ENCODE measurements at places on chromosomes 3 and 15.

GRCh38 chr3:117844676-117845075 is 1135.1 kb downstream of the TUSC7 start:
- DNase-seq: no peak

- no peak for DNase-seq
Observed at GRCh38 chr3:197371591-197372046, 73.2 kb upstream of the DLG1 start.

GRCh38 chr15:93265111-93265556 is 176.1 kb upstream of the RGMA start:
- no peak for DNase-seq

DNA sequence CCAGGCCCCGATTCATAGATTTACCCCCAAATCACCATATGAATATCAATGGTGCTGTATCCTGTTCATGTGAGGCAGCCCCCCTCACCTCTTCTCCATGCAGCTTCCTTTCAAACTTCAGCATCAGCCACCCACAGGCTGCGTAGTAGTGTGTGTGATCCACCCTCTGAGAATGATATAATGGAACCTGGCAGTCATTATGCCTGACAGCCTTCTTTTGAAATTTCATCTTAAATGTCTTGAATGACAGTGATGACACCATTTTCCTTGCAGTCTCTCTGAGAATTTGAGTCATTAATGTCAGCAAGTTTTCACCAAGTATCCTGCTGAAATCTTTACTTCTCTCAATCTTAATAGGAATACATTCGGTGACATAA is 3.5 kb upstream of the CLRN1 start:
- DNase-seq: peak; percentile 32

- DNase-seq: no peak
Observed at GRCh38 chr3:46202535-46202934, 5.6 kb downstream of the CCR1 start.

GRCh38 chr15:96365781-96366525 is 35.5 kb downstream of the NR2F2 start:
- no peak for DNase-seq

DNA sequence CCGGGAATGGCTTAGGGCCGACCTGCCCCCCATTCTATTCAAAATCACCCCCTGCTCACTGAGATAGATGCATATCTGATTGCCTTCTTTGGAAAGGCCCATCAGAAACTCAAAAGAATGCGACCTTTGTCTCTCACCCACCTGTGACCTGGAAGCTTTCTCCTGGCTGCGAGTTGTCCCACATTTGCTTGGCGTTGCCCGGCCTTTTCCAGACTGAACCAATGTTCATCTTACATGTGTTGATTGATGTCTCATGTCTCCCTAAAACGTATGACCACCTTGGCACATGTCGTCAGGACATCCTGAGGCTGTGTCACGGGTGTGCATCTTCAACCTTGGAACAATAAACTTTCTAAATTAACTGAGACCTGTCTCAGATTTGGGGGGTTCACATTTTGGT is 3.4 kb upstream of the MUC20 start:
- DNase-seq: no peak

DNA sequence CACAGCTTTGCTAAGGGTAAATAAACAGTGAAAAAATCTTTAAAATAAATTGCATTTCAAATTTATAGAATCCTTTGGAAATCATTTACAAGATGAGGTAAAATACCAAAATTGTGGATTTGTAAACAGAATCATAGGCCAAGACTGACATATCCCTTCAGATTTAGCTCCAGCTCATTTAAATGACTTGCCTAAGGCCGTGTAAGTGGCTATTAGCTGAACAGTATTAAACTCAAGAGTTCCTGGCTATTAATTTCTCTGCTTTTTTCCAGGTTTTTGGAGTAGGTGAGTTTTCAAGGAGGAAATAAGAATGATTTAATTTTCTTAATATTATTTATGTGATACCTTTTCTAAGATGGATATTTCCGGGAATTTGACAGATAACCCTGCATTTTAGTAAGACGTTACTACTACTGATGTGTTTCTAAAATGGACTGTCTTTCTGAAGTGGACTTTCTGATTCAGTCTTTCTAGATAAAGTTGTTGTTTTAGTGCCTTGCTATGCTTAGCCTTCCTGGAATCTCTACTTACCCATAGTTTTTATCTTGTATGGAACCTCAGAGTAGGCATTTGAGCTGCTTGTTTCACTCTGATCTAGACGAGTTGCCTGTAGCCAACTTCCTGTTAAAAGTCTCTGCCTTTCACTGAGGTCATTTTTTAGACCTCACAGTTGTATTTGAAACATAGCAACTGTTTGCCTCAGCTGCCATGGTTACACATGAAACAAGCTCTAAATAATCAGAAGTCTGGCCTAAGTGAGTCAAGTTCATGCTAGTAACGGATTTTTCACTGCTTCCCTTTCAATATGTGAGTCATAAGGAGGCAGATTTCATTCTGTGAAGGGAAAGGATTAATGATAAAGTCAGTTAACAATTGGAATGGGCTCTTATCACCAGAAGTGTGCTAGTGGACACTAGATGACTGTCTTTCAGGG is 127.0 kb downstream of the KLHL25 start:
- peak; percentile 63 for DNase-seq

DNA sequence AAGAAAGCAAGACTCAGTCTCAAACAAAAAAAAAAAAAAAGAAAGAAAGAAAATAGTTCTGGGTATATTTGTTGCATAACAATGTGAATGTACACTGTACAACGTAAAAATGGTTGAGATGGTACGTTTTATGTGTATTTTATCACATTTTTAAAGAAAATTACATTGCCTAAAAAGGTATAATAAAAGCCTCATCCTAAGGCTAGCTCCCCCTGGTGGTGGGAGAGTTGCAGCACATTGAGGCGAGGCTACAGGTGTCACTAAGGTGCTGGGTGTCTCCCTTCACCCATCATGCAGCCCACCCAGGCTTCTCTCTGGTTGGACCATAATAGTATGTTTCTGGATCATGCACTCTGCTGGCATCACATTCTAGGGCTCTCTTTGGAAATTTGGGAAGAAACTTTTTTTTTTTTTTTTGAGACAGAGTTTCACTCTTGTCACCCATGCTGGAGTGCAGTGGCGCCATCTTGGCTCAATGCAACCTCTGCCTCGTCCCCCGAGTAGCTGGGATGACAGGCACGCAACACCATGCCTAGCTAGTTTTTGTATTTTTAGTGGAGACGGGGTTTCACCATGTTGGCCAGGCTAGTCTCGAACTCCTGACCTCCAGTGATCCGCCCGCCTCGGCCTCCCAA is 12.4 kb upstream of the RAB11A start:
- peak; percentile 86 for DNase-seq

GRCh38 chr3:46031747-46032146 is 4.5 kb upstream of the XCR1 start:
- DNase-seq: no peak

GRCh38 chr3:24259901-24260512 is 234.6 kb downstream of the THRB start:
- DNase-seq: no peak

DNA sequence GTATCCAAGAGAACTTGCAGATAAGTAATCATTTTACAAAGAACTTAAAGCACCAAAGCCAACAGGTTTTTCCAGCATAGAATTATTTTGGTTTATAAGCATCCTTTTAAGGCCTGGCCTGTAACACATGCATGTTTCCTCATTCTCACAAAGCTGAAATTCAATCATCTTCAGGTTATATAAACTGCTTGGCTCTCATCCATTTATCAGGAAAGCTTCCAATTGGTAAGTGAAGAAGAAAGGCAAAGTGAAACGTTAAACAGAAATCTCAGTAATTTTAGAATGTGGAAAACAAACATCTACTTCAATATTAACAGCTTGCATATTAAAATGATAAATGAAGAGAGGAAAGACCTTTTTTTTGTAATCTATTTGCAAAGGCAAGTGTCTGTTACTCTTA is 1.6 kb downstream of the SERP1 start:
- DNase-seq: no peak

- DNase-seq: no peak
Observed at GRCh38 chr15:56892659-56893363, 25.6 kb upstream of the TCF12 start.

DNA sequence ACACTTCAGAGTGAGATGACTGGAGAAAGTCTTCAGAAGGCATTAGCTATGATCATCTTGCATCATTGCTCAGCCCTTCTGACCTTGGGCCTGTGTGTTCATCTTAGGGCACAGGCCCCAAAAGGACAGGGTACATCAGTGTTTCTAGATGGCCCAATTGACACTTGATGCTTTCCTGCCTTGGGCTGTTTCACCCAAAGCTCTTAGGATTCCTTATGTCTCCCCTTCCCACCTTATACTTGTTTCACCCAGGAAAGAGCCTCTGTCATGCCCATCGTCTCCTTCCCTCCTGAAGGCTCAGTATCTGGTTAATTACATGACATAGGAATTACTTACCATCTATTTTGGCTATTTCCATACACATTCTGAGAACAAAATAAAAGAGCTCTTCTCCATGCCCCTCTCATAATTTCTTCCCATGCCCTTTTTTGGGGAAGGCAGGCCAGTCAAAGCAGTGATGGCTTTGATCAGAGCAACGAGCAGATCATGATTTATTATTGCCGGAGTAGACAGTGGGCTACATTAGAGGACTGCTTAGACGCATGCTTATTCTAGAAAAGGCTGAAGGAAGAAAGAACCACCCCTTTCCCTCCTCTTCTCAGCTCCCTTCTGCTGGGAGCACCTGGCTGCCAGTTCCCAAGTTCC is 72.9 kb downstream of the GHSR start:
- no peak for DNase-seq

- DNase-seq: no peak
Observed at GRCh38 chr3:141044695-141045641, 6.2 kb upstream of the SPSB4 start.

- no peak for DNase-seq
Observed at GRCh38 chr3:181425074-181425473, 286.7 kb upstream of the SOX2 start.

DNA sequence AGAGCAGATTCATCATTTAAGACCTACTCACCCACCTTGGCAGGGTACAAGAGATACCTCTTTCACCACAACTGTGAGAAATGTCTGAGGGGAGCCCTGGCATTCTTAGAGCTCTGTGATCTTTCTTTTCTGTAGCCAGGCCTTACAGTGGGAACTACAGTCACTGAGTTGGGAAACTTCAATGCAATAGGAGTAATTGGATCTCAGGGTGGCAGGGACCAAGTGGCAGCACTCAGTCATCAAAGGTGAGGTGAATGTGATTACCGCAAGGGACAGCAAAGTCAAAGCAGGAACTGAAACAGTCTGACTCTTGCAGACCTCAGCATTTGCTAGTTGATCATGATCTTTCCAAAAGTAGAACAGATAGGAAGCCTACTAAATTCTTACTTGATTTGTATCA is 7.2 kb upstream of the MCF2L2 start:
- DNase-seq: peak; percentile 41

DNA sequence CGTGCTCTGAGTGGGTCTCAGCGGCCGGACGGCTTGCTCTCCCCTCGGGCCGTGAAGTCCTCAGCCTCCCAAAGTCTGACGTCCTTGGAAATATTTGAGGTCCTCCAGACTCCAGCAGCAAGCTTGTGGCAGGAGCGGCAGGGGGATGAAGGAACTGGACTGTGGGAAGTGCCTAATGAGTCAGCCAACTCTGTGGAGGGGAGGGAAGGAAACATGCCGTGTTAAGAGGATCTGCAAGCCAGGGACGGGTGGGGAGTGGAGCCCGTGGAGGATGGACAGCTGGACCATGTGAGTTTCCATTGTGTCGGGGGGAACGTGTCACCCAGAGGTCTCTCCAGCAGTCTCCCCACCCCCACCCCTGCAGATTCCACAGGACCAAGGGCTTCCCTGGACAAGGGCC is 39.4 kb upstream of the IDH2 start:
- no peak for DNase-seq

- DNase-seq: no peak
Observed at GRCh38 chr15:58726867-58727266, 22.6 kb downstream of the ADAM10 start.

DNA sequence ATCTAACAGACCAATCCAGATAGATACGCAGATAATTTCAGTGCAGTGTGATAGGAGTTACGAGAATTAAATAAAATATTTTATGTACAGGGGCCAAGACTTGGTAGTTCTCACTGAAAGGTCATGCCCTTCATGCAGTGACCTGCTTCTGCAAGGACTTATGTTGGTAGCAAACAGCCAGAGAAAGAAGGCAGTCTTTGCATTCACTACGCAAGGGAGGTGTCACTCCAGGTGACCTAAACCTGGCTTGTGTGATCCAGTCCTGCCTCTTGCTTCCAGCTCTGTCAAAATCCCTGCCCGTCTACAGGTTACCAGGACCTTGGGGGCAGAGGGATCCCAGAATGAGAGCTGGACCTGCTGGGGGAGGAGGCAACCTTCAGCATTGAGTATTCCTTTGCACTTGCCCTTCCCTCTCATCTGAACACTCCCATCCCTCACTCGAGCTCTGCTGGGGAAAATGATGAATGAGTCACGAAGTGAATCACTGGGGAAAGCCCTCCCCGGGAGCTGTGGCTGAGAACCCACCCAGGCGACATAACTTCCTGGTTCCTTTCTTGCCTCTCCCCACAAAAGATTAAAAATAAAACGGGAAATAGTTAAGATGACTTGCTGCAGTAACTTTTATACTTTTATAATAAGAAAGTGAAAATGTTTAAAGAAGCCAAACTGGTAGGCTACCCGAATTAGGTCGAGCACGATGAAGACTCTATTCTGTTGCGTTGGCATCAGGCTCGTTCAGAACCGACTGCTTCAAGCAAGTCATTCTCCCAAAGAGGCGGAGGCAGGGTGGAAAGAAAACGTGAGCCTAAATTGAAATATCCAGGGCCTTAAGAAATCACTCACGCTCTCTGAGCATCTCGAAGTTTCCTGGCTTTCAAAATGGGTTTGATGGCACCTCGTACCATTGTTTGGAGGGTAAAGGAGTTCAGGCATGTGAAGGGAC is 216.1 kb downstream of the SLCO3A1 start:
- peak; percentile 66 for DNase-seq

- DNase-seq: no peak
Observed at GRCh38 chr3:143895805-143896204, 47.5 kb upstream of the SLC9A9 start.

DNA sequence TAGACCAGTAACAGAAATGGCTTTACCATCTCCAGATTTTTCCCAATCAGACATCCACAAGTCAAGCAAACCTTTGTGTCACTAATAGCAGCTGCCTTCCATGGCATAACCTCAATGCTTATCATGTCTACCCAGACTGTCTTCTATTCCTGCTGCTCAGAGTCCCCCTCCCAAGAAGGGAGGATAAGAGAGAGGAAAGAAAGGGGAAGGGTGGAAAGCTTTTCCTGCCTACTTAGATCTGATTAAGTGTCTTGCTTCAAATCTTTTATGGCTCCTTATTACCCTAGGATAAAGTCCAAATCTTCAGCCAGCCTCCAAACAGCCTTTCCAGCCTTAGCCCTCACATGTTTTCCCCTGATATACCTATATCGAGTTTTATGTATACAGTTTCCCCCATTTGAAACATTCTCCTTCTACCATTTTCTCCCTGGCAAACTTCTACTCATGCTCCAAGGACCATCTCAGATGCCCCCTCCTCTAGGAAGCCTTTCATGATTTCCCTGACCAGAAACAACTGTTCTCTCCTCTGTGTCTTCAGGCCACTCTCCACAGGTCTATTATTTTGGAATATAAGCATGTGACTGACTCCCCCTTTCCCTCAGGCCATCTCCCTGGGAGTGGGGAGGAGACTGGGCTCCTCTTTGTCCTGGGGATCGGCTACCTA is 7.9 kb upstream of the SSUH2 start:
- DNase-seq: no peak

GRCh38 chr3:162641317-162641716 is 1144.7 kb downstream of the OTOL1 start:
- no peak for DNase-seq

- DNase-seq: no peak
Observed at GRCh38 chr15:27094235-27094634, 123.3 kb downstream of the GABRG3 start.
